OCI-M1 (cell line): ENCODE measurements at places on chromosomes 16 and 17.

- no peak for DNase-seq
Measured at GRCh38 chr16:12186774-12187335, 210.3 kb downstream of the SNX29 start.

GRCh38 chr17:57461082-57461481 lies 204.8 kb downstream of the MSI2 start:
- no peak for DNase-seq

DNA sequence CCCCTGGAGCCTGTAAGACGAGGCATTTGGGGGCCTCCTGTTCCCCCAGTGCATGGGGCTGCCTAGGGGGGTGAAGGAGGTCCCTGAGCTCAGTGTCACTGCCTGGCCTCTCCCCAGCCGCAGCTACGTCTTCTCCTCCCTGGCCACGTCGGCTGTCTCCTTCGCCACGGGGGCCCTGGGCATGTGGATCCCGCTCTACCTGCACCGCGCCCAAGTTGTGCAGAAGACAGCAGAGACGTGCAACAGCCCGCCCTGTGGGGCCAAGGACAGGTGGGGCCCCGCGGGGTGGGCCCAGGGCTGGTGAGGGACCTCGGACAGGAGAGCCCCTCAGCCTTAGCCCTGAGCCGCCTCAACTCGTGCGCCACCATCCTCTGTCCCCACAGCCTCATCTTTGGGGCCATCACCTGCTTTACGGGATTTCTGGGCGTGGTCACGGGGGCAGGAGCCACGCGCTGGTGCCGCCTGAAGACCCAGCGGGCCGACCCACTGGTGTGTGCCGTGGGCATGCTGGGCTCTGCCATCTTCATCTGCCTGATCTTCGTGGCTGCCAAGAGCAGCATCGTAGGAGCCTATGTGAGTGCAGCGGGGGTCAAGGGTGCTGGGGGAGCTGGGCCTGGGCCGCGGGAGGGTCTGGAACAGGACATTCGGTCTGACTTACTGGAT lies 22.2 kb downstream of the MYBBP1A start:
- no peak for DNase-seq

DNA sequence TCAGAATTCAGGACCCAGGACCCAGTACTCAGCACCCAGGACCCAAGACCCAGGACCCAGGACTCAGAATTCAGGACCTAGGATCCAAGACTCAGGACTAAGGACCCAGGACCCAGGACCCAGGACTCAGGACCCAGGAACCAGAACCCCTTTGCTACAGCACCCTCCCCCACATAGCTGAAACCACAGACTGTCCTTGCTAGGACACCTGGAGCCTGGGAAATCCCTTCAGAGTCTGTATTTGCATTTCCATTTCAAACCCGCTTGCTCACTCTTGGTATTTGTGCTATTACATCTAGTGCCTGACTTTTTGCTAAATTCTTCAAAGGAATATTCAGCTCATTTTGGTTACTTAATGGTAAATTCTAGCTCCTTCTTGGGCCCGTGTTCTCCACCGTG lies 275.8 kb upstream of the MAF start:
- DNase-seq: no peak

- DNase-seq: no peak
Measured at GRCh38 chr16:49473773-49474172, 100.2 kb downstream of the C16orf78 start.
